Left renal pelvis (tissue), 4 donors: ENCODE measurements at places on chromosomes 13 and 19.

GRCh38 chr13:46097015-46097414 is 7.8 kb downstream of the CPB2 start:
- no peak for DNase-seq

- peak; percentile 12 for DNase-seq
These were observed 949 bp upstream of the ZNF260 start for GRCh38 chr19:36528921-36529518.

DNA sequence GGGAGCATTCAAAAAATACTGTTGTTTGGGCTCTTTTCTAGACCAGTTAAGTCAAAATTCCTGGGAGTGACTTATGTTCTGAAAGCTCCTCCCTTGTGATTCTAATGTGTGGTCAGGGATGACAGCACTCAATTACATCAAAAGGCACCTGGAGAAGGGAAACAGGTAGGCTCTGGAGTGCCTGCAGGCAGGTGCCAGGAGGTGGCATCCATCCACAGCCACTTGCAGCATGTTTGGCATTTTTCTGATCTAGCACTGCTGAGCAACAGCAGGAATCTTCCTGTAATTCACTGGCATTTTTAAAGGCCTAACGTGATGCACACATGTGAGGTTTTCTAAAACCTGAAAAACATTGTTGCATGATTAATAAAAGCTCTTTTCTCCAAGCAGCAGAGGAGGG is 94.6 kb downstream of the CCNA1 start:
- DNase-seq = no peak

DNA sequence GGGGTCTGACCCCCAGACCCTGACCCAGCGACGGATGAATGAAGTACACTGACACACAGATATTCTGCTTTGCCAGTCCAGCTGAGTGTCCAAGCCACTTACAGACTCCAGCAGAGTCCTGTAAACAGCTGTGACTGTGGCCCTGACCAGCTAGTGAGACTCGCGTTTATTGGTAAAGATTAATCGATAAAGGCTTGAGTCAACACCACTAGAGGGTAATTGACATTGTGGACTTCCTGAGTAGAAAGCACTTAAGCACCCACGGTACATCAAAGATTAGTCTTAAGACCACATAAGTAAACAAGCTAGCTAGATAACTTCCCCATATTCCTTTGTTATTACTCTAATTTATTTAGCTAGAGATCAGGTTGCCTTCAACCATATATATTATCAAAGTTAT is 146.0 kb downstream of the OXGR1 start:
- DNase-seq = no peak

- no peak for DNase-seq
These were observed 149.4 kb downstream of the SHISA2 start for GRCh38 chr13:25902455-25902854.
